ENCODE measurements at places on chromosomes 16 and 17.

DNA sequence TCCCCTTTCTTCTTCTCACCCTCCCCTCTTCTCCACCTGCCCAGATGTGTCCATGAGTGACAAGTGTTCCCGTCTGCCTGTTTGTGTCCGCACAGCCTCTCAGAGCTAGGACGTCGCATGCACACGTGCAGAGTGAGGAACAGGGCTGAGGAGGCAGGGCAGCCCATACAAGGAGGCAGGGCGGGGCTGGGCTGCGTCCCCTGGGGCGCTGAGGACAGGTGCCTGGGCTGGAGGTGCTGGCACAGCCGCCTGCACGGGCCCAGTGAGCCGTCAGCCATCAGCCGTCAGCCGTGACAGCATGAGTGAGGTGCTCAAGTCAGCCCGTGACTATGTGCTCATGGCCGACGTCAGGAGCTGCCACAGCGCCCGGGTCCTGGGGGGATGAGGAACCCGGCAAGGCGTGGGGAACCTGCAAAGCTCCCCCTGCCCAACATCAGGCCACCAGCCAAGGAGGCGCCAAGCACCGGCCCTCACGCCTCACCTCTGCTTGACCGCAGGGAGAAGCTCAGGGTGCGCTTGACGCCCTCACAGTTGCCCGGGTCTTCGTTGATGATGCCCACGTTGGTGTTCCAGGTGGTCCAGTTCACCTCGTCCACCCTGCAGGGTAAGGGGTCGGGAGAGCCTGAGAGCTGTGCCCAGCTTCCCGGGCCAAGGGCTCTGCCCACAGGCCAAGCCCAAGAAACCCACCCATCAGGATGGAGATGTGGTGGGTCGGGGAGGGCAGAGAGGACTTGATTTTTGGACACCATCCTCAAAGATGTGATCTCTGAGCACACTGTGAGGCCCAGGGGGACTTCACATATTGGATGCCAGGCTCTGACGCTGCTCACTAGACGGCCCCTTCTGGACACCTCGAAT, 13.7 kb upstream of the TRPV3 start:
- no peak for DNase-seq

- no peak for DNase-seq
These were observed 192.4 kb upstream of the HSBP1 start for GRCh38 chr16:83615141-83615952.

DNA sequence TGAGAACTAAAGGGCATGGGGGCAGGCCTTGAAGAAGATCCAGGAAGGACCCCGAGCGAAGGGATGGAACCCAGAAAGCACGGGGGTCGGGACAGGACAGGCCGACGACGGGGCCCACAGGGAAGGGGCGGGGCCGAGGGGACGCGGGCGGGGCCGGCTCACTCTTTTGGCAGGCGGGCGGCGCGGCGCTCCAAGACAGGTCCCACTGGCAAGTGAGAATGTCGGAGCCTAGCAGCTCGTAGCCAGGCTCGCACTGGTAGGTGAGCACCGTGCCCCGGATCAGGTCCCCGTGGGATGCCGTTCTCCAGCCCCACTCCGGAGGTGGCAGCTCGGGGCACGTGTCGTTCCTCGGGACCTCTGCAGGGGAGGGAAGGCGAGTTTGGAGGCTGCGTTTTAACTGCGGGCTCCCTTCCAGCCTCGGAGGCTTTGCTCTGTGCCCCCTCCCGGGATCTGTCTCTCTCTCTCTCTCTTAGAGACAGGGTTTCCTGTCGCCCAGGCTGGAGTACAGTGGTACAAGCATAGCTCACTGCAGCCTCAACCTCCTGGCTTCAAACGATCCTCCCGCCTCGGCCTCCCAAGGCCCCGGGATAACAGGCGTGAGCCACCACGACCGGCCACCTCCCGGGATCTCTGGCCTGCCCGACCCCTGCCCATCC, 13.7 kb upstream of the CDIPT start:
- DNase-seq, result peak; percentile 29

- peak; percentile 33 for DNase-seq
These were observed 5.7 kb downstream of the CSNK1D start for GRCh38 chr17:82267575-82268379.

DNA sequence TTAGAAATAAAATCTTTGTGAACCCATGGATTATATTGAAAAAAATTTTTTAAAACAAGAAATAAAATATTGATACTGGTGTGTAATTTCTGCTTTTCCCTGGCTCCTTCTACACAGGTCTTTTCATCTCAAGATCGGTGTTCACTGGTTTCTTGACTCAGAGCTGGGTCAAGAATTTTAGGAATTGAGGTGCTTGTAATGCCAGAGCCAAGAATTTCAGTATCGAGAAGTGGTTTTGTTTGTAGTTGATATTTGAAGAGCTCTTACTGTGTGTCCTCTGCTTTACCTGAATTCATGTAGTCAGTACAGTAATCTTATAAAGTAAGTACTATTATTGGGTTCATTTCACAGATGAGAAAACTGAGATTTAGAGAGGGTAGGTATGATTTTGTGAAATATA, 7.3 kb downstream of the WWP2 start:
- DNase-seq, result no peak

- no peak for DNase-seq
These were observed 3.3 kb downstream of the ERAL1 start for GRCh38 chr17:28857905-28858800.

- no peak for DNase-seq
These were observed 250.0 kb downstream of the ABCC12 start for GRCh38 chr16:47905771-47906170.

DNA sequence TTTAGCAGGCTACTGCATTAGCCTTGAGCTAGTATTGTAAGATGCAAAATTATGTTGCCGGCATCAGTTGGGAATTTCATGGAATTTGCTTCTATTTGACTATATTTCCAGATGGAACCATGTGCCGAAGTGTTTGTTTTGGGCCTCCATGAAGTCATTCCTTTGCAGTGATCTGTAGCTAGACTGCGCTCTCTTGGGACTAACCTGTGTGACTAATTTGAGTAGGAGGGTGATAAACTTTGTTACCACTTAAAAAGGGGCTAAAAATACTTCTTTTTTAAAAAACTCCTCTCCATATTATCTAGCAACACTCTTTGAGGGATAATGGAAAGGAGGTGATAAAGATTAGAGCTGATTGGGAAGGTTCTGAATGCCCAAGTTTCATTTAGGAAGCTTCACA, 166.8 kb upstream of the TBX2 start:
- no peak for DNase-seq

GRCh38 chr16:72188541-72188940, 16.6 kb upstream of the PMFBP1 start:
- no peak for DNase-seq

GRCh38 chr17:27575912-27576252, 55.1 kb upstream of the LGALS9 start:
- DNase-seq, result no peak

- DNase-seq, result no peak
These were observed 4.4 kb upstream of the ZFPM1 start for GRCh38 chr16:88448461-88449266.

- DNase-seq, result no peak
These were observed 424.9 kb downstream of the SOX9 start for GRCh38 chr17:72545766-72546165.

DNA sequence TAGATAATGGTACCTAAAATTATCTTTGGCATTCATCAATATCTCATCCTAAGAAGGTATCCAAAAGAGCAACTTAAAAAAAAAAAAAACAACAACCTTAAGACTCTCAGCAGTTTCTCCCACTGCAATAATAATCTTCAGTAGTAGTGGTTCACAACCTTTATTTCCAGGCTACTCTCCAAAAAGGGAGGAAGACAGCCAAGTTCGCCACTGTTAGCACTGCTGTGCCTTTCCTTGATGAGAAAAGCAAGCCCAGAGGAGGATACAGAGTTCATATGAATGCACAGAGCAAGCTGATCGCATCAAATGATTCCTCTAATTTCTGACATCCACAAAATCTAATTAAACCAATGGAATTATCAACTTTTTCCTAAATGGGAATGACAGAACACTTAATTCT, 199.4 kb downstream of the AATF start:
- no peak for DNase-seq

- DNase-seq, result no peak
These were observed 111.6 kb downstream of the GRIN2A start for GRCh38 chr16:10070591-10070990.

GRCh38 chr16:5621826-5622225, 524.2 kb upstream of the EEF2KMT start:
- DNase-seq, result no peak
